Stimulated activated naive CD8-positive, alpha-beta T cell treated with anti-CD3 and anti-CD28 coated beads, Interleukin-15, Interleukin-2, amounts not matched to agents 100 U/mL and 50 U/mL, for 24 hours (primary cell): ENCODE measurements at places on chromosomes 12 and 14.
A peak's percentile ranks its signal among the peaks of the same experiment; 100 is the strongest.

DNA sequence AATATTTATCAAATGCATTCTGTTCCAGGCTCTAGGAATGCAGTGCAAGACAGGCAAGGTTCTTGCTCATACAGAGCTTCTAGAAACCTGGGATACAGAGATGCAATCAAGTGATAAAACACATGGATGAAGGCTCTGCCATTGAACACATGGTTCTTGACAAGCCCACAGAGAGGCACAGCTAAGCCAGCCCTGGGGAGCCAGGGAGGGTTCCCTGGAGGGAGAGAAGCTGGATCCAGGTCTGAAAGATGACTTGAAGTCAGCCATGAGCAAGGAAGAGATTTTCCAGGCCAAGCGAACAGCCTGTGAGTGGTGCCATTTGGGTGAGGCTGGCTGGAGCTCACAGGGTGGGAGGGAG, 66.2 kb downstream of the IRF2BPL start:
- DNase-seq = peak; percentile 33

DNA sequence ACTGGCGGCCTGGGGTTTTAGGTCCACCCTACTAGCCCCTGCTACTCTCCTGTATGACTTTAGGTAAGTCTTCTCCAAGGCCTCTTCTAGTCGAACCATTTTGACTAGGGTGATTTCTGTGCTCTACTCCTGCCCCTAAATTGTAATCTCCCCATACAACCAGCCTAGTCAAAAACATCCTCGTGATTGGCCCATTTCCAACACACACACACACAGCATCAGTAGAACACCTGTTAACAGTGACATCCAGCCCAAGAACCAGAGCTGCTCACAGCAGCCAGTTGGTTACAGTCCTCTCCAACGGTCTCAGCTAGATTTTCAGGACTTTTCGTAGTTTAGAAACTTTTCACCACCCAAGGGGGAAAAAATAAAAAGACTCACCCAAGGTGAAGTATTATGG, 30.9 kb downstream of the NT5DC3 start:
- no peak for DNase-seq

- DNase-seq = peak; percentile 76
Measured at GRCh38 chr12:52020539-52021336, 14.0 kb downstream of the TAMALIN start.

DNA sequence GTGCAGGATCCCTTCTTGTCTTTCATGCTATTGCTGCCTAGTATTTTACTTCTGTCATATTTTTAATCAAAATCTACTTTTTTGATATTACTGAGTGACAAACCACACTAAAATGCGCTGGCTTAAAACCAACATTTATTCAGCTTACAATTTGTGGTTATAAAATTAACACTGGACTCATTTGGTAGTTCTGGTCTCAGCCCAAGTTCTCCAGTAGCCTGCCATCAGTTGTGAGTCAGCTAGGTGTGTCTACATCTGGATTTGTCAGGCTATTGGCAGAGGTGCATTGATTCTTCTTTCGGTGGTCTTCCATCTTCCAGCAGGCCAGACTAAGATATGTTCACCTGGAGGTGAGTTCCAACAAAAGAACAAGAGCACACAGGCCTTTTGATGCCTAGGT, 765.1 kb upstream of the FBXO33 start:
- DNase-seq = no peak

- peak; percentile 48 for DNase-seq
Measured at GRCh38 chr12:122399592-122400373, 22.7 kb downstream of the CLIP1 start.

DNA sequence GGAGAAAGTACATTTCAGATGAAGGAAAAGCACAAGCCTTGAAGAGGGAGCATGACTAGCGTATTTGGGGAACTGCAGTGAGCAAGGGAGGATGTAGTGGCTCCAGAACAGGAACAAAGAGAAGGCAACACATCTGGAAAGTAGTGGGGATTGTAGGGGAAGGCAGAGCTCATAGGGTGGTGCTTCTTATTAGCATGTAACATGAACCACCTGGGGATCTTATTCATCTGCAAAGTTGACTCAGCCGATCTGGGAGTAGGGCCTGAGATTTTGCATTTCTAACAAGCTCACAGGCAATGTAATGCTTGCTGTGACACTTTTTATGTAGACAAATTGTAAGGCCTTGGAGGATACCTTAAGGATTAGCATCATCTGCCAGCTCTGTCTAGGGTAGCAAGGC, 447.3 kb downstream of the NELL2 start:
- DNase-seq = no peak

DNA sequence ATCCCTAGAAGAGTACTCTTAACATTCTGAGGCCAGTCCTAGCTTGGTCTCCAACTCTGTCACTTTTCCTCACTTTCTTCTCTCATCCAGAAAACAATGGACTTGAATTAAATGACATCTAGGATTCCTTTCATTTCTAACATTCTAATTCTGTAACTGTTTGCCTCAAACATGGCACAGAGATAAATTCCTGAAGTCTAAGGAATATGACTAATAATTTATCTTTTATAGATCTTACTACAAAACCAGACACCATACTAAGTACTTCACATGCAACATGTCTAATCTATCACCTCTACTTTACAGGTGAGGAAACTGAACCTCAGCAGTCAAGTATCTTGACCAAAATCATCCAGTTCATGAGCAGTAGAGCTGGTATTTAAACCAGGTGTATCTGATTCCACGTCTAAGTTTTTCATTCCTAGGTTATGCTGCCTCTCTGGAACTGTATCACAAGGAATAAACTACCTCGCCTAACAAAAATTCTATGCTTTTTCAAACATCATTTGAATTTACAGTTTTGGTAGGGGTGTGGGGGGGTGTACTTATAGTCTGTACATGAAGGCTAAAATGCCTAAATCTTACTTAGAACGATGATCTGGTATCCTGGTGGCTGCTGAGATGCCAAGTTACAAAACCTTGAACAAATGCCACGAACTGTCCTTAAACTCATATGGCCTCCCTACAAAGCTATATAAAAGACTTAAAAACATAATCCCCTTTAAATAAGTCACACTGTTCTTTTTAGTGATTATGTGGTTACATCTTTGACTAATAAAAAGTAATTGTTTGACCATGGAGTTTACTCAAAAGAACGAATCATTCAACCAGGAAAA, 41.6 kb downstream of the ATXN2 start:
- DNase-seq = no peak
